ENCODE measurements at places on chromosomes 5 and 9.
A peak's percentile ranks its signal among the peaks of the same experiment; 100 is the strongest.

GRCh38 chr5:107437986-107438510 lies 232.7 kb downstream of the EFNA5 start:
- no peak for DNase-seq

DNA sequence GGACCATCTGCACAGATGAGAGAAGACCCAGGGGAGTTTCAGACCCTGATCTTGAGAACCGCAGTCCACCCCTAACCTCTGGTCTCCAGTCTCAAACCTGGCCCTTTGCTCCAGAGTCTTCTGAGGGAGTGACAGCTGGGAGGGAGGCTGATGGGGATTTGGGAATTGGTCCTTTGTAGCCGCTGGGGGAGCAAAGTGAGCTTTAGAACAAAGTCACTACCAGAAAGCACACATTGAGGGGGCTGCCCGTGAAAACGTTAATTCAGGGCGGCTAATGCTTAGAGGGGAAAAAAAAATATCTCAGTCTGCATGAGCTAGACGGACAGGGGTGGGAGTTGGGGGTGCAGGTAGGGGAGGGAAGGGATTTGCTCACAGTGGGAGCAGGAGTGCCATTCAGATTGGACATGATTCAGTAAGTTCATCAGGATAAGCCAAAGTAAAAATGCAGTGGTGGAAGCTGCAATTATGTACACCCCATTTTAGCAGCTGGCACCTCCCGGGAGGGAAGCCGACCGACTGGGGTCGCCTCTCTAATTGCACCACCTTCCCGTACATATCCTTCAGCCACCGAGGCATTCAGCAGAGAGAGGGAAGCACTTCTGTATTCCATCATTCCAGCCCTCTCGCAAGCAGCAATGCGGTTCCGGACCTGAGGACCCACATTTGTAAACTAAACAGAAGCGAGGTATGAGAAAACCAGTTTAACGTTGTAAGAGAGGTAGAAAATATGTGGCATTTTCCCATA lies 123.4 kb upstream of the RETREG1 start:
- no peak for DNase-seq

DNA sequence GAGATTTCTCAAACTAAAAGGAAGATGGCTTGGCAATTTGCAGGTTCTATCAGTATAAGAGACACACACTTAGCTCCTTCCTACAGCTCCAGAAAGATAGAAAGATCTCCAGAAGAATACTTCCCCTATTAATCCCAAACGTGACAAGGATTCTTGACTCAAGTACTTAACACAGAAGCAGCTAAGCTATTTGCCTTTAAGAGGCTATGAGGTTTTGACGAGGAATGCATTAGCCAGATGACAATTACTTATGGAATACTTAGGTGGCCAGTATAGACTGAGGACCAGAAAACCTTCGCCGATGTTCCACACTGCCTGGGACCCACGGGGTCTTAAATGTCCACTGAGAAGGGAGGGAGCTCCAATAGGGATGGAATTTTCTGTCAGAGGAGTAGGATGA lies 340.5 kb upstream of the KIF2A start:
- DNase-seq, result no peak

GRCh38 chr9:85640425-85640824 lies 101.3 kb downstream of the AGTPBP1 start:
- no peak for DNase-seq

GRCh38 chr9:962023-962422 lies 14.4 kb upstream of the DMRT3 start:
- no peak for DNase-seq

DNA sequence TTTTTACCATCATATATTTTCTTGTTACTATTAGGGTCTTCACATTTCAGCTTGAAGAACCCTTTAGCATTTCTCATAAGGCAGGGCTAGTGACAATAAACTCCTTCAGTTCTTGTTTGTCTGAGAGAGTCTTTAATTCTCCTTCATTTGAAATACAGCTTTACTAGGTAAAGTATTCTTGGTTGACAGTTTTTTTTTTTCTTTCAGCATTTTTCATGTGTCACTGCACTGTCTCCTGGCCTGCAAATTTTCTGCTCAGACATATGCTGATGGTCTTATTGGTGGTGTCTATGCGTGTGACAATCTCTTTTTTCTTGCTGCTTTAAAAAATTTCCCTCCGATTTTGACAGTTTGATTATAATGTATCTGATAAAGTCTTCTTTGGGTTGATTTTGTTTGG lies 399.9 kb downstream of the SH3GL2 start:
- no peak for DNase-seq

GRCh38 chr9:12819436-12820185 lies 44.8 kb downstream of the LURAP1L start:
- peak; percentile 10 for DNase-seq

- no peak for DNase-seq
These were observed 35.6 kb downstream of the CEP72 start for GRCh38 chr5:647727-648126.

DNA sequence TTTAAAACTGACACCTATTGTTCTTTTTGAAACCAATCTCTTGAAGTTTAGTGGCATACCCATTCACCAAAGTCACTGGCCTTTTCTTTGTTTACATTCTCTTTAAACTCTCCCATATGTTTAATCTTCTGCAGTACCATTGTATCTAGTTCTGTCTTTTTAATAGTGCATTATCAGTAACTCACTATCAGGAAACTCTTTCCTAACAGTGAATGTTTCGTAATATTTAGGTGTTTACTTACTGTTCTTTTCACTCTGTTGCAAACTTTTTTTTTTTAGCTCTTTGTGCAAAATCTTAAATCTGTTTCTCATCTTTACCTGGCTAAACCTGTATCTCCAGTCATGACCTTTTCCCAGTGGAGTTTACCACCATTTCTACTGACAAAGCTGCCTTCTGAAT lies 17.2 kb downstream of the SMAD5 start:
- DNase-seq, result no peak

DNA sequence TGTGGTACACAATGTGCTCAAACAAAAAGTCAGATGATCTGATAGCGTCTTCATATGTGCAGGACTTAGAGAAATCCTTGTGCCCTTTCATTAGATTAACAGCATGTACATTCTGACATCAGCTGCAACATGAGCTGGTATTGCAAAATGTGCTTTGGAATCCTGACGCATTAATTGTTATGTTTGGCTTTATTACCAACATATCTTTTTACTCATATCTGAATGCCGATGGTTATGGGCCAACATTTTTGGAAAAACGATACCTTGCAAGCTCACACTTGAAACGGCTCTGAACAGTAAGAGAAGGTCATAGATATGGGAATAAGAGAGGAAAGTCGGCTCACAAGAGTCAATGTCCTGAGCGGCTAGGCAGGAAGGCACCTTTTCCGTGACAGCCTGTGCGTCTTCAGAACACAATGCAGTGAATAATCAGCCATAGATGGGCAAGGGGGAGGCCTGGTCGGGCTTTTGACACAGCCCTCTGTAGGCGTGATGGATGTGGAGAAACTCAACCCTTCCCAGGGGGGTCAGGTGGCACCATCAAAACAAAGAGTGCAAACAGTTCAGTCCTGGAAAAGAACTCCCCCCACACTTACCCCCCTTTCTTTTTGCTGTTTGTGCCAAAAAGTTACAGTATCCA lies 36.4 kb upstream of the GAS1 start:
- peak; percentile 63 for DNase-seq

- peak; percentile 69 for DNase-seq
These were observed 52.9 kb downstream of the COMMD10 start for GRCh38 chr5:116137544-116138378.

DNA sequence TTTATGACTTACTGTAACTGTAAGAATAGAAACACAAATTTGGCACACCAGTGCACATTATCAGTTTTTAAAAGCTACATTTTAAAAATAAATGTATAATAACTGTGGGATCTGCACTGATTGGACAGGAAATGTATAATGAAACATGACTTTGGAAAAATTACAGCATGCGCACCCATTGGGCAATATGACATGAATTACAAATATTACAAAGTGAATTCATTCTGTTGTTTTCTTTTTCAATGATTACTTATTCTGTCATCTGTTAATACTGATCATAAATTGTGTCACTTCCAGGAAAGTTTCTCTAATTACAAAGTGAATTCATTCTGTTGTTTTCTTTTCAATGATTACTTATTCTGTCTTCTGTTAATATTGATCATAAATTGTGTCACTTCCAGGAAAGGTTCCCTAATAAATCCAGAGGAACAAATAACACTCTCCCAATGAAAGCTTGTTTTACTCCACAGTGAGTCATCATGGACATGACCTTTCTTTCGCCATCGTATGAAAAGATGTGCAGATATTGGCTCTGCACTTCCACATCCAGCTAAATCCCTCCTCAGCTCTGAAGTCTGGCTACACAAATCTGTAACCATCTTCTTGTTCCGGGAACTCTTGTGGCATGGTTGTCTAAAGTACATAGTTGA lies 297.0 kb upstream of the HAPLN1 start:
- no peak for DNase-seq

DNA sequence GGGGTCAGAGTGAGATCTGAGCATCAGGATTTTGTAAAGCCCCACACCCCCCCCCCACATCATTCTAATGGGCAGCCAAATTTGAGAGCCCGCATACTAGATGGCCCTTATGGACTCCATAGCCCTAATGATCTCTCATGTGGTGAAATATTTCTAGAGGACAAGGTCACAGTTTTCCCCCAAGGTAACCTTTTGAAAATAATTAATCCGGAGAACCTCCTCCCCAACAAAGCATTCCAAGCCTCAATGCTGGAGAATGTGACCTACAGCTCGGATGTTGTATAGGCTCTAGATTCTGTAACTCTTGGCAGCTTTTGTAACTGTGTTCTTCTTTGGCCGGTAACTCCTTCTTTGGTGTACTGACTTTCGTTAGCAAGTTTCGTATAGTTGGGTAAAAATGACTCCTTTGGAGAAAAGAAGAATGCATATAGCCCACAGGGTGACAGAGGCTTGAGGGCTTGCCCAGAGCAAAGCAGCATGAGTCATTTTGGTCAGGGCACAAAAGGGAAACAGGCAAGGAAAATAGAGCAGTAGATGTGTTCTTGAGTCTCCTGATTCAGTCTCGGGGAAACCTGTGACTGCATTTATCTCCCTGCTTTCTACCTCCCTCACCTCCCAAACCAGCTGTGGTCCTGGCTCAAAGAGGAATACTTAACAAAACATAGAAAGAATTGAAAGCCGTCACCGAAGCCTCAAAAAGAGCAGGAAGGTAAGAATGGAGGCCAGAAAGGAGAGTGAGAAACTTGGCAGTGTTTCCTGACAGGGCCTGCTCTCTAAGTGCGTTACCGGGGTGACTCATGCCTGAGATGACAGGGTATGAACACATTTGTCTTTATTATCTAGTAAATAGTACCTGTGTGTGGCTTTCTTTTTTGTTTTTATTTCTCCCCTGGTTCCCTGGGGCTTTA lies 6.6 kb upstream of the XPA start:
- no peak for DNase-seq

GRCh38 chr5:81010336-81011169 lies 50.4 kb downstream of the RASGRF2 start:
- no peak for DNase-seq

GRCh38 chr9:7147121-7148090 lies 389.6 kb downstream of the KDM4C start:
- peak; percentile 17 for DNase-seq

- DNase-seq, result no peak
These were observed 47.2 kb downstream of the SMIM23 start for GRCh38 chr5:171832775-171833174.

- peak; percentile 83 for DNase-seq
These were observed 172.2 kb downstream of the CCDC192 start for GRCh38 chr5:127875235-127876021.

DNA sequence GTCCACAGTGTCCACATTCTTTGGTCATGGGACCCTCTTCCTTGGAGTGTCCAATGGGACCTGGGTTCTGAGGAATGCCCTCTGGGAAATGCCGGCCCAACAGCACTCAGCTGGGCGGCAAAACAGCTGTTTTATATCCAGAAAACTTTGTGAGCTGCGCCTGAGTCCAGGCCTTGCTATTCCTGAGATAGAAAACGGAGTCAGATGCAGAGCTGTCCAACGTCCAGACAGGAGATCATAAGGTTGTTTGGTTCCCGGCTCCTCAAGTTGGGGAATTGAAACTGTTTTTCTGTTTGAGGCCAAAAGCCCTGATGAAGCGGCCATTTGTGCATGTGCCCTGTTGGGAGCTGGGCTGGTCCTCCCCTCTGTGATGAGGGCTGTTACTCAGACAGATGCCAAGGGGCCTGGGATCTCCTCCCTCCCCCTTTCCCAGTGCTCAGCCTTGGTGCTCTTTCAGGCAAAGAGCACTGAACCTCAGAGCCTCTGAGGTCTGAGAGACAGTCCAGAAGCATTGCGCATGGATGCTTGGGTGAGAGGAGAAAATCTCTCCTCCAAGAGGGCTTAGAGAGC lies 66.6 kb upstream of the GARNL3 start:
- DNase-seq, result no peak

- DNase-seq, result no peak
These were observed 83.3 kb upstream of the ZBTB43 start for GRCh38 chr9:126721564-126721981.

DNA sequence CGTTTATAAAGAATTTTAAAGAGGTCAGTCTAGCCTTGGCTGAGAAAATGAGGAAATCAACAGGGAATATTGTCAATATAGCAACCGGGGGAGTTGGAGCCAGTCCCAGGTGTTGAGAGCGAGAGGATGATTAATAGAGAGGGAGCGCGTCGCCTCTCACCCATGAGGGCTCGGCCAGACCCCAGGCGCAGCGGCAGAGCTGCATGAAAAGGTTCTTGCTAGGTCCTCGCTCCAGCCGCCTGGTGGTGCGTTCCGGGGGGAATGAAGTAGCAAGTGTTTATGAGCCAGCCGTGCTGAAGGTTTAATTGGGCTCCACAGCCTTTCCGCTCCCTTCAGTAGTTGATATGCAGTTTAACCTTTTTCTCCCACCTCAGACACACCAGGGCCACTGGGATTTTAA lies 167.3 kb upstream of the IRX1 start:
- DNase-seq, result no peak

- DNase-seq, result no peak
These were observed 686.7 kb downstream of the ISL1 start for GRCh38 chr5:52069997-52070396.

DNA sequence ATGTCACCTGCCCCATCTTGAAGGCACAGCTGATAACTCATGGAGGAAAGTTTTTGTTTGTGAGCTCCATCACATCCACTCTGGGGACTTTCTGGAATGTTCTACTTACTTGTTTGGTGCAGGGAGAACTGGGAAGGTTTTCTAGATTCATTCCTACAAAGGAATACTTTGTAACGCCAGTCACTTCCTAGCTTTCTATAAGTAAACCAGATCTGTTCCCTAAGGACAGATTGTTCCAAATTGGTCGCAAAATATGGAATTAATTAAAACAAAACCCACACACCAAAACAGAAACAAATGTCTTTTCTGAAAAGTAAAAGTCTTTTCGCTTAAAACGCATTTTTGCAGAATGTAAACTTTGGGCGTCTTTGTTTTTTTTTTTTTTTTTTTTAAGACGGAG lies 167.6 kb downstream of the PDZD2 start:
- no peak for DNase-seq

DNA sequence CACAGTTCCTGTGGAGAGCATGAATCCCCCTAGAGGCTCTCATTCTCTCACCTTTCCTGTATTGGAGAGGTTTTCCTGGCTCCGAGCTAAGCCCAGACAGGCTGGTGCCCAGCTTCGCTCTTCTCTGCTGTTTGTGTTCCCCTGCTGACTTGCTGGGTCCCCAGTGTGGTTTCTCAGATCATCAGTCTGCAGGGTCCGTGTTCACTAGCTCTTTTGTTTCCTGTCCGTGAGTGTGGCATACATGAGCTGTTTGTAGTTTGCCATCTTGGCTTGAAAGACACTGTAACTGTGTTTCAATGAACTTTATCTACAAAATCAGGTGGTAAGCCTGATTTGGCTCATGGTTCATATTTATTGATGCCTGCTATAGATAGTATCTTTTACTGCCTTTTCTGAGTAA lies 23.8 kb downstream of the LOX start:
- DNase-seq, result peak; percentile 85

- no peak for DNase-seq
These were observed 7.2 kb downstream of the MARCHF6 start for GRCh38 chr5:10360686-10361085.

Data from LNCaP clone FGC (cell line).